Melanocyte of skin (primary cell): ENCODE measurements at places on chromosomes 4 and X. TPM values are rescaled to one million over a fixed set of nuclear protein-coding genes. Genes with fewer than 3 reads are reported as not detected.

WDFY3 gene
- total RNA-seq = 52.7 and 101 TPM in 2 replicates

XAGE2 gene
- not detected in 2 replicates for total RNA-seq

TMSB15A gene
- total RNA-seq = 7.2 and 8.0 TPM in 2 replicates

MND1 gene
- total RNA-seq = 18.4 and 18.6 TPM in 2 replicates

BGN gene
- total RNA-seq = 0.15 TPM in 1 of 2 replicates, not detected in the other

CC2D2A gene
- total RNA-seq = 19.6 and 36.2 TPM in 2 replicates

PLAC1 gene
- not detected in 2 replicates for total RNA-seq

NFXL1 gene
- total RNA-seq = 7.7 and 8.3 TPM in 2 replicates

GATA1 gene
- not detected in 2 replicates for total RNA-seq

GAGE2A gene
- total RNA-seq = not detected in 2 replicates

TLR3 gene
- total RNA-seq = 21.8 and 29.9 TPM in 2 replicates

CT45A5 gene
- total RNA-seq = not detected in 2 replicates

JADE3 gene
- total RNA-seq = 4.7 and 6.3 TPM in 2 replicates

AIFM1 gene
- 33.6 and 37.5 TPM in 2 replicates for total RNA-seq

TKTL2 gene
- not detected in 2 replicates for total RNA-seq

LARP7 gene
- 14.0 and 27.1 TPM in 2 replicates for total RNA-seq

FAM9B gene
- not detected in 2 replicates for total RNA-seq

CSAG3 gene
- not detected in 2 replicates for total RNA-seq

SMR3B gene
- not detected in 2 replicates for total RNA-seq

FHDC1 gene
- 2.1 and 11.6 TPM in 2 replicates for total RNA-seq
